ENCODE measurements at places on chromosomes 3 and 15. TPM values are rescaled to one million over a fixed set of nuclear protein-coding genes. Genes with fewer than 3 reads are reported as not detected.

The CPLX3 gene
- not detected for total RNA-seq

The REC114 gene
- not detected for total RNA-seq

The CCR8 gene
- total RNA-seq: not detected

The GATM gene
- not detected for total RNA-seq

The AADAC gene
- 9.0 TPM for total RNA-seq

The PCOLCE2 gene
- 65.1 TPM for total RNA-seq

The OR5K2 gene
- not detected for total RNA-seq

The CADPS gene
- total RNA-seq: not detected

The ADGRG7 gene
- not detected for total RNA-seq

The NTRK3 gene
- total RNA-seq: 2.0 TPM

The SERPINI2 gene
- not detected for total RNA-seq

The HIGD1A gene
- total RNA-seq: 72.4 TPM

The VEPH1 gene
- total RNA-seq: 25.2 TPM

The SLC15A2 gene
- 0.54 TPM for total RNA-seq

The GABRA5 gene
- total RNA-seq: not detected

The SLC24A1 gene
- total RNA-seq: 9.5 TPM

The ARGFX gene
- total RNA-seq: not detected

The RTP3 gene
- total RNA-seq: not detected

The GHSR gene
- total RNA-seq: not detected

The SPTSSB gene
- total RNA-seq: not detected

The GP5 gene
- total RNA-seq: 0.10 TPM

The CCDC13 gene
- 2.0 TPM for total RNA-seq

The KY gene
- 0.25 TPM for total RNA-seq

The PPP2R3A gene
- 12.3 TPM for total RNA-seq

The AMT gene
- total RNA-seq: 0.39 TPM

The FBLN2 gene
- total RNA-seq: 586 TPM

The UBE3A gene
- total RNA-seq: 39.6 TPM

The ST8SIA2 gene
- not detected for total RNA-seq

The RBP2 gene
- not detected for total RNA-seq

The SLC12A1 gene
- not detected for total RNA-seq

The FAM107A gene
- total RNA-seq: 1.2 TPM
